ENCODE measurements at places on chromosomes 4 and X.

DNA sequence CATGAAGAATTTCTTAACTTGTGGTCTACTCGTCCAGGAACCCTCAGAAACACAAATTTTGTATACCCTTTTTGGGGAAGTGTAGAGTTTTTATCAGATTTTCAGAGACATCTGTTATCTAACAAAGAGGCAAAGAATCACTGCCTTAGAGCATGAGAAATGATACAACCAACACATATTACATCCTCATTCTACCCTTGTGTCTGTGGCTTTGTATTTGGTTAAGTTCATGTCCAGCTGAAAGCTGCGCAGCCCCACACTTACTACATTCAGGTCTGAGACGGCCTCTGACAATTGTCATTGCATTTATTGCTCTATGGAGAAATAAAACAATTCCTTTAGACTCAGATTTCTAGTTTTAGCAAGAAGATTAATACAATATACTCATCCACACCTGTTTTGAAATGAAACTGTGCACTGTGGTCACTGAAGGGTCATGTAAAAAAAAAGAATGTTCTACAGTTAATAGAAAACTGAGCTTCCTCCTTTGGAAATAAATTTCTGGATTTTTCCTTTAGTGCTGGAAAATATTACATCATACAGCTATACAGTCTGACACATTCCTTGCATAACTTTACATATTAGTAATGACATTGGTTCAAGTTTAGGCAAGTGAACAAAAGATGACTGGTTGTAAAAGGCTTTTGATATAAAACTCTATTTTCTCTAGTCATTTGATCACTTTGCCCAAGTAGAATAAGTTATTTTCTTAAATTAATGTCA, 39.8 kb downstream of the GLRB start:
- DNase-seq = no peak

DNA sequence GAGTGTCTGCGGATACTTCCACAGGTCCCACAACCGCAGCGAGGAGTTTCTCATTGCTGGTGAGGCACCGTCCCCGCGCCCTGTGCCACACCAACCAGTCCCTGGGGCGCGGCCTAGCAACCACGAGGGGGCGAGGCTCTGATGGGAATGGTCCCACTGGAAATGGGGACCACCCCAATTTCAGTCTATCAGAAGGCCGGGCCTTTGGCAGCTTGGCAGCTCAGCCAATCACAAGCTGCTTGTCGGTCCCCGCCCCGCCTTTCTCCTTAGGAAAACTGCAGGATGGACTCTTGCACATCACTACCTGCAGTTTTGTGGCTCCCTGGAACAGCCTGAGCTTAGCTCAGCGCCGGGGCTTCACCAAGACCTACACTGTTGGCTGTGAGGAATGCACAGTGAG, 3.0 kb downstream of the TIMP1 start:
- DNase-seq = no peak

GRCh38 chr4:1200425-1201035, 28.1 kb upstream of the SPON2 start:
- DNase-seq = peak; percentile 40

DNA sequence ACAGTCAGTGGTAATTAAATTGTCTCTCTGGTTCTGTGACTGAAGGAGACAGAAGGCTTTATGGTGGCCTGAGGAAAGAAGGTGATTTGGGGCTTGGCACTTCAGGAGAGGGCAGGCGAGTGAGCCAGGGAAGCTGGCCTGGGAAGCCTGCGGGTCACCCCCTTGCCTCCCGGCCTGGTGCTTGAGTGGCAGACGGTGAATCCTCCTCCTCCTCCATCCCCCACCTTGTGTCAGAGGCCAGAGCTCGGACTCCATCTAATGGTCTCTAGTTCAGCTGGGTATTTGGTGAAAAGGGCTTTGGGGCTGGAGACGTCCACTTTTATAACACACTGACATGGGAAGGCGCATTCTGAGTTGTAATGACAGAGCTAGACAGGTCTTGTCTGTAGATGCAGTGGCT, 8.7 kb downstream of the TMEM187 start:
- no peak for DNase-seq

DNA sequence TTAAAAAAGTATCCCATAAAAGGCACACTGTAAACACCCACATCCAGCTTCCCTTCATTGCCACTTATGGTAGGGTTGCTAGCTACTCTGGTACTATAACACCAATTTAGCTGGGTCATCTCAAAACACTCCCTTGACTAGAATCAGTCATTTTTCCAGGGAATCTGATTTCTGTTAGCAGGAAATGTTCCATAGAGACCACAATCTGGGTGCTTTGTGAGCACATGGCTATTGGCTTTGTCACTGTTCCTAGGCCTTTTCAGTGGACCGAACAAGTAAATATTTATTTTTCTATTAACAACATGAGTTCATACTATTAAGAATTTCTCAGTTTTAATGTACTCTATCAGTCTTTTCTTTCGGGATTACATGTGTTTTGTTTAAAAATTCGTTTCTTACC, 404.7 kb upstream of the GNPDA2 start:
- DNase-seq = no peak

DNA sequence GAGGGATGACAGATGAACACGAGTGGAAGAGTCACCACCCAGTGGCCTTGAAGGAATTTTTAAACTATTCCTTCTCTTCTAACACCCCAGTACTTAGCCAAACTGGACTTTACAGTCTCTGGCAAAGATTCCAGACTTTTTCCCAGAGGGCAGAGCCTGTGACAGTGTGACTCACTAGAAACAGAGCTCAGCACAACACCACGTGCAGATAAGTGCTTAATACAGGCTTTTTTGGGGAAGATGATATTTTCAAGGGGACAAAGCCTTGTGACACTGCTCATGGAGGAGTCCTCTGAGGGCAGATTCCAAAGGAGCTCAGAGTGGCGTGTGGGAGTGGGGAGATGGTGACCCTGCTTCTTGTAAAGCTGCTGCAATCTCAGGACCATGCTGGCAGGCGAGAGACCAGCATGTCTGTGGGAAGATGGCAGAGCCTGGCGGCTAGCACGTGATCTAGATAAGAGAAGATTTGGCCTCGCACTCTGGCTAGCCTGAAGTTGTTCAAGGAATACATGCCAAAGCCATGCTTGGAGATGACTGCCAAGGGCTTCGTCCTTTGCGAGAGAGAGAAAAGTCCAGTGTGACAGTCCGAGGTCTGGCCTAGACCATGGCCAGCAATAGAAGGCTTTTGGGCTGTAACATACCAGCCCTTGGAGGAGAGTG, 2.4 kb downstream of the RAB33A start:
- DNase-seq = no peak

GRCh38 chr4:2930135-2930757, 33.0 kb downstream of the NOP14 start:
- DNase-seq = no peak

- DNase-seq = no peak
Measured at GRCh38 chr4:26008737-26009136, 94.7 kb downstream of the SMIM20 start.

GRCh38 chrX:136162827-136163570, 15.7 kb downstream of the FHL1 start:
- DNase-seq = peak; percentile 4

GRCh38 chrX:65894133-65894532, 145.7 kb downstream of the VSIG4 start:
- DNase-seq = no peak

- DNase-seq = no peak
Measured at GRCh38 chr4:175238827-175239517, 320.8 kb downstream of the ADAM29 start.

- no peak for DNase-seq
Measured at GRCh38 chr4:155799116-155799793, 40.4 kb downstream of the GUCY1B1 start.

- no peak for DNase-seq
Measured at GRCh38 chr4:138090918-138091676, 151.1 kb downstream of the SLC7A11 start.

DNA sequence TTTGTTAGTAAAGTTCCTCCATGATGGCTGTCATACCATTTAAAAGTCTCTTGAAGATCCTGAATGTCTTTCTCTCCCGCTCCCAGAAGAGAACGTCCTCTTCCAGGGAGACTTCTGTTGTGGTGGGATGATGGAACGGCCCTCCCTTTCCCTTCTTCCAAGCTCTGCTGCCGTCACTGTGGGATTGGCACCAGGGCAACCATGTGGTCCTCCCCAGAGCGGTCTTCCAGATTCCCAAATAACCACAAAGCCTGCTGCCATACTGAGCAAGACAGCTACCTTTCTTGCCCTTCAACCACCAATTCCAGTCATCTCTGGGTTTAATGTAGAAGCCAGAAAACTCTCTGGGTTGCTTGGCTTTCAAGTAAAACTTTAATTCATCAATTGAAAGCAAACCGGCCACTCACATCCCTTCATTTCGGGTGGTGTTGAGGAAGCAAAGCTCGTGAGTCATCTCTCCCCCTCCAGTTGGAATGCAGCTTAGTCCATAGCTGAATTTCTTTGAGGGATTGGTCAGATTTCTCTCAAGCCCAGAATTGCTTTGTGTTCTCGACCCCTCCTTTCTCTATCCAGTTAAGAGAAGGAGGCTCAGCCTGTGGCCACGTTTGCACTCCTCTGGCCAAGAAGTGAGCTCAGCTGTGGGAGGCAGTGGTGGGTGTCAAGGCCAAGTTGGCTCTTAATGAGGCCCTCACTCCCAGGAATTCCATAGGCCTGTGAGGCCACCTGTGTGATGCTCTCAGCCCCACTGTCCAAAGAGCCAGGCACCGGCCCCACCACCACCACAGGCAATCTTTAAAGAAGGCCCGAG, 36.9 kb downstream of the FHDC1 start:
- peak; percentile 9 for DNase-seq

GRCh38 chr4:147768113-147768512, 36.2 kb downstream of the ARHGAP10 start:
- DNase-seq = peak; percentile 31

DNA sequence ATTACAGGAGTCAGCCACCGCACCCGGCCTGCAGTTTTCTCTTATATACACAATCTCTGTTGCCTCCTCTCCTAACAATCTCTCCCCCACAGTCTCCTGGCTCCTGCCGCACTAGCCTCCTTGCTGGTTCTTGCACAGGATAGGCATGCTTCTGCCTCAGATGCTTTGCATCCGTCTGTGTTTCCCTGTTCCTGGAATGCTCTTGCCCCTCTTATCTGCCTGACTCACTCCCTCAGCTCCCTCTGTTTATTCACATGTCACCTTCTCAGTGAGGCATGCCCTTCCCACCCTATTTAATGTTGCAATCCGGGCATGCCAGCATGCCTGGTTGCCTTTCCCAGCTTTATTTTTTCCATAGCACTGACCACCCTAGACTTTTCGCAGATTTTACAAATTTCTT, 161.9 kb downstream of the PHF8 start:
- DNase-seq = no peak

DNA sequence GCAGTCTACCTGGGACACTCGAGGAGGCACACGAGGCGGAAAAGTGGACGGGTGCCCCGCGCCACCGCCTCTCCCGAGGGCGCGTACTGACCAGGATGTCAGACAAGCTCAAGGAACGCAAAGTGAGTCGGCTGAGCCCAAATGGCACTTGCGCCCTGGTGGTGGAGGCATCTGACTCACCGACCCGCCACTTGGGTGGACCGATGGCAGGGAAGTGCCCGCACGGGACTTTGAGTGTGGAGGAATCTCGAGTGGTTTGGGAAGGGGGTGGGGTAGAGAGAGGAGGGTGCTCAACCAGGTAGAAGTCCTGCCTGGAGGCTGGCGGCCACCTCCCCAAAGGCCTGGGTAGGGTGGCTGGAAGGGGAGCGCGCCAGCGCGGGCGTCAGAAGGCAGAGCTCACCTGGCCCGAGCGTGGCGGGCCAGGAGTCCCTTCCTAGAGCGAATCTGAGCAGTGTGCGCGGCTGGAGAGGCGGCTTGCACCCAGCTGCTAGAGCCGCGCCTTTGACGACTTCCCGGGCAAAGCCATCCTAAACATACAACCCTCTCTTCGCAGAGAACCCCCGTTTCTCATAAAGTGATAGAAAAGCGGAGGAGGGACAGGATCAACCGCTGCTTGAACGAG, 655 bp downstream of the HELT start:
- no peak for DNase-seq

DNA sequence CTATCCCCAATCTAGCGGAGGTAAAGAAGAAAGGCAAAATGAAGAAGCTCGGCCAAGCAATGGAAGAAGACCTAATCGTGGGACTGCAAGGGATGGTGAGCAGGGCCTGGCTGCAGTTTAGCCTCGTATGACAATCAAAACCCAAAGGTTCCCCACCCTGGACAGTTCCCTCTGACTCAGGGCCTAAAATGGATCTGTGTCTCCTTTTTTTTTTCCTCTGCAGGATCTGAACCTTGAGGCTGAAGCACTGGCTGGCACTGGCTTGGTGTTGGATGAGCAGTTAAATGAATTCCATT, 986 bp downstream of the HDAC6 start:
- DNase-seq = no peak

DNA sequence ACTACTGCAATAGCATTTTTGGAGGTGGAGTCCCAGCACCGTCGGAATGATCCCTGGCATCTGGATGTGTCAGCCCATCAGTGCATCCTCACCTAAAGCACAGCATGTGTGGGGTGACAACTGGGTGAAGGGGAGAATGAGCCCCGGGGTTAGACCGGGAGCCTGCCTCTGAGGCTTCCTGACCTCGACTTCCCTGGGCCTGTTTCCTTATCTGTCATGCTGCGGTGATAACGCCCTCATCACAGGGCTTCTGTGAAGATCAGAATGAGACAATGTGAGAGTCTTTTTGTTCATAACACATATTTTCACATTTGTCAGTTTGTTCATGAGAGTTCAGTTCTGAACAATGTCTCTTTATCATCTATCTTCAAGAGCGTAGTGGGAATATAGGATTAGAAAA, 31.1 kb upstream of the PDLIM3 start:
- DNase-seq = no peak

DNA sequence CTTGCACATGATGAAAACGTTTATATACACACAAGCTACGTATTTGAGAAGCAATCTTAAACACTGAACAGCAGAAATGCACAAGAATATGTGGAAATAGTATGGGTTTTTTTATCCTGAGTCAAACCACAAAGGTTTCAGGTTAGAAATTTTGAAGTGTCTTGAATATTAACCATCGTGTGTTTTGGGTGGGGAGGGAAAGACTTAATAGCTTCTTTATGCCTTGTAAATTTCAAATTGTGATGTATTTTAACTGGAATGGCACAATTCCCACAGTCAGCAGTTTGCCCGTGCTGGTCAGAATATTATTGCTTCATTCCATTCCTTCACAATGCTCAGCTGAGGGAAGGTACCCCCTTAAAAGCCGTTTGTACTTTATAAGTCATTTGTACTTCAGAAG, 67.4 kb upstream of the WDR1 start:
- DNase-seq = no peak

Data from T1000 (cell line).